ENCODE measurements at places on chromosomes 2 and 18.
A peak's percentile ranks its signal among the peaks of the same experiment; 100 is the strongest.

GRCh38 chr2:190982262-190983034 lies 31.5 kb downstream of the STAT1 start:
- no peak for DNase-seq

GRCh38 chr18:61398961-61399705 lies 65.9 kb downstream of the CDH20 start:
- DNase-seq = peak; percentile 58

GRCh38 chr2:201871471-201871870 lies 65.1 kb downstream of the CDK15 start:
- no peak for DNase-seq

GRCh38 chr2:82839036-82839435 lies 1620.0 kb downstream of the SUCLG1 start:
- no peak for DNase-seq

- no peak for DNase-seq
Measured at GRCh38 chr18:36083729-36084128, 16.4 kb upstream of the RPRD1A start.

GRCh38 chr18:6633310-6633709 lies 96.2 kb upstream of the ARHGAP28 start:
- no peak for DNase-seq

DNA sequence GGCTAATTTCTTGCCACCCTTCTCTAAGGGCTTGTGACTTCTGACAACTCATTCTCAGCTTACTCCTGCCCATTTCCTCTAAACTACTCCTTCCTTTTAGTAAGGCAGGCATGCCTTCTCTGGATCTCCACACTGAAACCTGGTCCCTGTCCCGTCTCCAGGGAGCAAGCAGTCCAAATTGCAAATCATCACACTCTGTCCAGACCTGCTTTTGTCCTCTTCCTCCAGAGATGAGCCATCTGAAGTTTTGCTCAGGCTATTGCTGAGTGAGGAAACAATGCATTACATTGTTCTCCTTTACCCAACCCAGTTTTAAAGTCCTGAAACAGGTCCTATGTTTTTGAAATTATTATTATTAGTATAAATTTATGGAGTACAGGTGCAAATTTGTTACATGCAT lies 57.3 kb downstream of the ARHGAP25 start:
- no peak for DNase-seq

DNA sequence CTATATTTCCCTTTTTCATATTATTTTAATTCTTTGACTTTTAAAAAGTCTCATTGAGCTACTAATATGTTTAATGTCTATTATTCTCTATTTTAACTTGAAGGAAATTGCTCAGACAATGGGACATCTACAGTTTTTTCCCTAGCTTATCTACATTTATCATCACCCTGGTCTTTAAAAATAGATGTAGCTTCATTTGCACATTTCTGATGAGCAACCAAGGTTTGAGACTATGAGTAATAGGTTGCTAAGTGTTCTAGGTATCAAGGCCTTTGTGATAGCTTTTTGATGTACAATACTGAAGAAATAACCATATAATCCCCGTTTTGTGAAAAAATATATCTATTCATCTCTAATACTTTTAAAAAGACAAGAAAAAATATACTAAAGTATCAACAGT lies 47.0 kb downstream of the STAT4 start:
- DNase-seq = no peak

- DNase-seq = no peak
Measured at GRCh38 chr2:187526792-187527191, 27.4 kb downstream of the TFPI start.

GRCh38 chr2:127645026-127645394 lies 943 bp upstream of the GPR17 start:
- DNase-seq = no peak

- DNase-seq = no peak
Measured at GRCh38 chr2:189181706-189182105, 2.1 kb upstream of the COL5A2 start.

DNA sequence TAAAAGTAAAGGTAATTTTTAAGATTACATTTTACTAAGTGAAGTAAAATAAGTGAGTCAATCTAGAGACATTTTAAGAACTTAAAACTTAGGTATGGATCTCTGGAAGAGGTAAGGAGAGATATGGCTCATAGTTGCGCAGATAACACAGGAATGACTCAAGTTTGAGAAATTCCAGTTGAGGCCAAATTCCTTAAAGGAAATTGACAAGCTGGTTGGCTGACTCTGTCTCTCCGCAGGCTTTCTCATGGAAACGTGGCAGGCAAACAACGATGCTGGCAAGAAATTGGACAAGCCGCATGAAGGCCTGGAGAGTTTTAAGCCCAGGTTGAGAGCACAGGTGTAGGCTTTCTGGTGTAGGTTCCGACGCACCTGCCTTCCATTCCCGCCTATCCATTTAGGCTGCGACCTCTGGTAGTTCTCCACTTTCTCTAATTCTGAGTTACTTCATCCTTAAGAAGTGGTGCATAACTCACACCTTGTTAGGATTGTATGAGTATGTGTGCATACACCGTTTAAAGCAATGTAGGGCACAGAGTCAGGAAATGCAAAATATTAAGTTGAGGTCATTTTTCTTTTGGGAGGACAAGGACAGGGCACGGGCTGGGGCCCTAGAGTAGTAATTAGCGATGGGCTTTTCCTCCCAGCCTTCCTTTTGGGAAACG lies 589 bp upstream of the DAW1 start:
- DNase-seq = peak; percentile 91

DNA sequence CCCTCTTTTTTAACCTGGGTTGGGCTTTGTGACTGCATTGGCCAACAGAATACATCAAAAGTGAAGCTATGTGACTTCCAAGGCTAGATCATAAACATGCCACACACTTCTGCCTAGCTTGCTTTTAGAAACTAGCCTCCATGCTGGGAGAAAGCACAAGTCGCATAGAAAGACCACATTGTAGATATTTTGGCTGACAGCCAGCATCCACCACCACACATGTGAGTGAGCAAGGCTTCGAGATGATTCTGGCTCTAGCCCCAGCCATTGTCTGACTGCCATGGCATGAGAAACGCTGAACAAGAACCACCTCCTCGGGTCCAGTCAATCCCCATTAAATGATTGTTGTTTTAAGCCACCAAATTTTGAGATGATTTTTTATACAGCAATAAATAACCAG lies 66.8 kb upstream of the STPG4 start:
- DNase-seq = no peak

- DNase-seq = no peak
Measured at GRCh38 chr2:88626171-88627054, 851 bp downstream of the EIF2AK3 start.

DNA sequence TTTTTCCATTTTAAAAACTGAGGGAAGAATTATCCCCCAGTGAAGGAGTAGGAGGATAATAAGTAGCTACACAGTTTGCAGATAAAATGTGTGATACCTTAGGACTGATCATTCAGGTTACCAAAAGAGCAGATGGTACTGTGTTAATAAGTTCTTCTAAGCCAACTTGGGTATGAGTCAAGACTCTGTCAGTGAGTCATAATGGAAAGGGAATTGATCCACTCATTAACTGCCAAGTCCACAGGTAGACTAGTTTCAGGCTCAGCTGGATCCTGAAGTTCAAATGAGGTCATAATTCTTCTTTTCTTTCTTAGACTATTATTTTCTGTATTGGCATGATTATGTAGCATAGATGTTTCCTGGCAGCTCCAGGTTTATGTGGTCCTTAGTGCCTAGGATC lies 142.4 kb upstream of the ALPP start:
- DNase-seq = no peak

DNA sequence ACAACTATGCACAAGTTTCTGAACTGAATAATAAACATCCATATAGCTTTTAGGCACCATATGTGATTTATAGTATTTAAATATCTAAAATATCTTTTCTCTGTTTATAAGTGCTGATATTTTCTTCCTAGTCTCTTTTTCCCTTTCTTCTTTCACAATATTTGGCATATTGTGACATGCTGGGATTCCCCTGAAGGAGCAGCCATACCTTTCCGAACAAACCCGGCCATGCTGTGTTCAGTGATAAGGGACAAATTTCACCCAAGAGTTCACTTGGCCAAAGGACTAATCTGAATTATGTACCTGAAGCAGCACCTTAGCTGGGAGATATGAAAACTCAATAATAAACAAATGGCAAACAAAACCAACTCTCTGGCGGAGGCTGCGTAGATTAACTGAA lies 250.8 kb downstream of the RDH14 start:
- DNase-seq = no peak

DNA sequence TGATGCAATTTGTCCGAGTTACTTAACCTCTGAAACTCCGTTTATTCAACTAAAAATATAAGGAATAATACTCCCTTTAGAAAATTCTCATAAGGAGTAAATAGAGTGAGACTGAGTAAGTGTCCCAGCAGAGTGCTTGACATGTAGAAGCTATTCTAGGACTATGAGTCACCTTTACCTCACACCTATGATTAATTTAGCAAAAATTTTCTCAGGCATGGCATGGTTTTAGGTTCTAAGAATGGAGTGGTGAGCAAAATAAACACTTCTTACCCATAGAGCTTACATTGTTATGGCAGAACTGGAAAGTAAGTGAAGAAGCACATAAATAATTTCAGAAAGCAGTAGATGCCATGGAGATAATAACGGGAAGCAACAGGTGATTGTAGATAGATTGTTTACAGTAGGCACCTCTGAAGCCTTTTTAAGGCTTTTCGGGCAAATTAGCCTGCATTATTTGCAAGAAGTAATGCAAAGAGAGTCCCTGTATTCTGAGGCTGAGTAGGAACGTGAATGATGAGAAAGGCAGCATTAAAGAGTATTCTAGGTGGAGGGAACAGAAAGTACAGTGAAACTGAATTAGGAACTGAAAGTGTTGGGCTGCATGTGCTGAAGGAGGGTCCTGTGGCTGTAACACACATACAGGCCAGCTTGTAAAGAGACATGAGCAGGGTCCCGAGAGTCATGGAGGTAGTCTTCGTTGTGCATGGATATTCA lies 209.2 kb downstream of the ZNF407 start:
- peak; percentile 78 for DNase-seq

DNA sequence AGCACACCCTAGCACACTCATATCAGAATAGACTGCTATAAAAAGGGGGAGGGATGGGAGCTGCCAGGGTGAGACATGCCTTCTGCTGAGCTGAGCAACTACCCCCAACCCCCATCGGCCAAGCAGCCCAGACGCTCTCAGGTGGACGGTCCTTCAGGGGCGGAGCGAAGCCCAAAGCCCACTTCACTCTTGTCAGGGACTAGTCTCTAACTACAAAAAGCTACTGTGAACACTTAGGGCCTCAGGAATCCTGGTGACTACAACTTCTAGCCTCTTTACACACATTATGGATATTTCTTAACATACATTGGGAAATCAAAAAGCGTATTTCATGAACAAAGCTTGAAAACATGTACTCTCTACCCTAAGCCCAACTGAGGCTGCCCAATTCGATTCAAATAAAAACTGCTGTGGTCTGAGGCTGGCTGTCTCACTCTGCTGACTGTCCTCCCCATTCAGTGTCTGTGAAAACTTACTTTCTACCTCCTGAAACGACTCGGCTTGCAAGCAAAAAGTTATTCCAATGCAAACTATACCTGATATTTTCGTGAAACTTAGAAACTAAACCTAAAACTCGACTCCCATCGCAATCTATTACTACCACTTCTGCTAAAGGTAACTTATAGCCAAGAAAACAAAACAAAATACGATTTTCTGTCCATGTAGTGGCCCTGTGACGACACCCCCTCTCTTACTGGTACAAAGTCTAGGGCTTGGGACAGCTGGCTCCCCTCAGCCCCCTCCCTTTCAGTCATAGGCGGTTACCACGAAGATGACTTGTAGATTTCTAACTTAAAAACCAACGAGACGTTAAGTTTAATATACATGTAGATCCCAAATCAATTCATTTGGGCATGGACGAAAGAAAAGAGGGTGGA lies 1.2 kb downstream of the SERTAD2 start:
- no peak for DNase-seq

GRCh38 chr2:71884303-71885042 lies 263.2 kb downstream of the CYP26B1 start:
- DNase-seq = peak; percentile 36

DNA sequence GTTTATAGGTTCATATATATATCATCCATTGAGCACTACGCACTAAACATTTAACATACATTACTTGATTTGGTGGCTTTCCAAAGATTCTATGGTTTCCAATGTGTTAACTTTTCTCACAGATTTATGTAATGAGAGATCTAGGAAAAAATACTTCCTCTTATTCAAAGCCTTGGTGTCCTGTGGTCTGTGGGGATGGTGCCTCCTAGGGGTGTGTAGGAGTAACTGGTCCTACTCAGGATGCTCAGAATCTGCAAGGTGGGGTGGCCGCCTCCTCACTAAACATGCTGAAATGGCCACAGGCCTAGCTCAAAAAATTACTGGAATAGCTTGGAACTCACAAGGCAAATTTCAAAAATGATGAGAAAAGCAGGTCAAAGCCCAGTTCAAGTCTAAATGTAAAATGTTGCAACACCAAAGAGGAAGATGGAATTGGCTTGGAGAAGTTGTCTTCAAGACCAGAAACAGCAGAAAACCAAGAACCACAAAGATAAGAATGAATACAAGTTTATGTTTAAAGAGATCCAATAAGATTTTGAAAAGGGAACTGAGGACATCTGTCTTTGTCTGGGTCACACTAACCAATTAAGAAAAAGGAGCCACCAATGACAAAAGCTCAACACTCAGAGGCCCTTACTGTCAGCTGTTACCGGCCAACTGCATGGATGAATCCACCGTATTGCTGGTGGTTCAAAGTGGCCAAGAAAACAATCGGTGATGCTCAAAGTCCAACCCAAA lies 11.5 kb downstream of the GPR55 start:
- no peak for DNase-seq

DNA sequence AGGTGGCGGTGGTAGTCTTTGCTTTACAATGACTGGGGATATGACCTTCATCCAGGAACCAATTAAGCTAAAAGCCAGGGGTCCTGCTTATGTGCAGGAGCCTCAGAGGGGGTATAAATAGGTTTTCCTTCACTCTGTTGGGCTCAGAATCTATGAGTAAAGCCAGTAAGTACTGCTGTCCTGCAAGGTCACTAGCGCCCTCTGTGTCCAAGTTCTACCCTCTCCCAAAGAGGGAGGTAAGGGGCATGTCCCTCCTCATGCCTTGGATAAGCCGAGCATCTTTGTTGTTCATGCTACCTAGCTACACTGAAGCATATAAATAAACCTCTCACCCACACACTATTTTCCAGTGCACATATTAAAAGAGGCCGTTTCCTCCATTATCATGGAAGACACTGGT lies 79.4 kb downstream of the SPRED2 start:
- no peak for DNase-seq

- no peak for DNase-seq
Measured at GRCh38 chr18:26543373-26543772, 5.0 kb downstream of the KCTD1 start.

Measured in non-pigmented ciliary epithelial cell (primary cell).